ENCODE measurements at places on chromosomes 6 and 20.

- DNase-seq, result no peak
Measured at GRCh38 chr6:13431861-13432465, 55.4 kb downstream of the GFOD1 start.

DNA sequence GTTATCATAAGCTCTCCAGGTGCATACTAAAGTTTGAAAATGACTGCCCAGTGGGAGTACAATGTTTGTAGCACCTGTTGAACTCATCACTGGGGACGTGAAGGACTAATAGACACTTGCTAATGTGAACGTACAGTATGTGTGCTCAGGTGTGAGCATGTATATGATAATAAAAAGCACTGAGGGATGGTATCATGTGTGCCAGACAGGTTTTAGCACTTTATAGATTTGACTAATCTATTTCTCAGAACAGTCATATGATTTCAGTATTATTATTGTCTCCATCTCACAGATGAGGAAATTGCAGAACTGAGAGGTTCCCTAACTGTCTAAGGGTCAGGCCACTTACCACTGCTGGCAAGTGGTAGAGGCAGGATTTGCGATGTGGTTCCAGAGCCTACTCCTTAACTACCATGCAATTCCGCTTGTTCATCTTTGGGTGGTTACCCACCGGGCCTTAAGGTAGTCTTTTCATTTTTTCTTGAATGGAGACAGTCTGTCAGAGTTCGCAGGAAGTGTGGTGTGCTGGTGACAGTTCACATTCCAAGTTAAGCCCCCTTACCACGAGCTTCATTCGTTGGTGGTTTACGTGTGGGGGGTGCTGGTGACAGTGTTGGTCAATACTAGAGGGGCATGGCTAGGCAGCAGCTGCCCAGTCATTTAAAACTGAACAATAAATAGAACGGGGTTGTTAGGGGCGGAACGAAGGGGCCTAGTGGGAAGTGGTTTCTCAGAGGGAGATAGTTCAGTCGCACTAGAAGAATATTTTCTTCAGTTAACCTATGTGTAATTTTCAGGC, 46.8 kb downstream of the RREB1 start:
- DNase-seq, result no peak

DNA sequence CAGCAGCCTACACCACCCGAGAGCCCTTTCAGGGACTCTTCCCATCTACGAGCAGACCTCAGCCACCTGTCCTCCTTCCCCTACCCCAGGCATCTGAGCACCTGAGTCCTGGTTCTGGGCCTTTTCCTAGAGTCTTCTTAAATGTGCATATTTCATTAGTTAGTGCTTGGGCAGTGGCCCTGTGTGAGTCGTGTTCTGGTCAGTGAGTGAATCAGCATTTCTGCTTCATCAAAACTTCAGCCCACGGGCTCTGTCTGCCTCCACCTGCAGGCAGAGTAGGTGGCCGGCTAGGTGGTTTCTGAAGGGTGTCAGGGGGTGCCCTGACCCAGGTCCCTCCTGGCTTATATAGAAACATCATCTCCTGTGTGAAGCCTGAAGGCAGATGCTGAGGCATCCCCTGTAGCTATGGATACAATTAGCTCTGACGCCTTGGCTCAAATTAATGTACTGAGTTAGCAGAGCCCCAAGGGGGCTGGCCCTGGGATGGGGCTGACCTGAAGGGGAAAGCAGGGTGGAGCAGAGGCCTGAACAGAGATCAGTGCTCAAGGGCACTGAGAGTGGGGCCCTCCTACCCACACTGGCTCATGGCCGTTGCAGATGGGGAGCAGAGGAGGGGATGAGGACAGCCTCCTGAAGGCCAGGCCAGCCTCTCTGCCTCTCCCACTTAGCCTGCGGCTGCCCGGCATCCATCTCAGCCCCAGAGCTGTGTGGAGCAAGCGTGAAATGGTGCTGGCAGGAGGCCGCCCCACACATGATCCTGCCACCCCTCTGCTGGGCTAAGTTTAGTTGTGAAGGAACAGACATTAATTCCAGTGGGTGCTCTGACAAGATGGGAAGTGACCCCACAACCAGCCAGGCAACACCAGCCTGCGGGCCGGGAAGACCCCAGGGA, 13.6 kb downstream of the IP6K3 start:
- no peak for DNase-seq

DNA sequence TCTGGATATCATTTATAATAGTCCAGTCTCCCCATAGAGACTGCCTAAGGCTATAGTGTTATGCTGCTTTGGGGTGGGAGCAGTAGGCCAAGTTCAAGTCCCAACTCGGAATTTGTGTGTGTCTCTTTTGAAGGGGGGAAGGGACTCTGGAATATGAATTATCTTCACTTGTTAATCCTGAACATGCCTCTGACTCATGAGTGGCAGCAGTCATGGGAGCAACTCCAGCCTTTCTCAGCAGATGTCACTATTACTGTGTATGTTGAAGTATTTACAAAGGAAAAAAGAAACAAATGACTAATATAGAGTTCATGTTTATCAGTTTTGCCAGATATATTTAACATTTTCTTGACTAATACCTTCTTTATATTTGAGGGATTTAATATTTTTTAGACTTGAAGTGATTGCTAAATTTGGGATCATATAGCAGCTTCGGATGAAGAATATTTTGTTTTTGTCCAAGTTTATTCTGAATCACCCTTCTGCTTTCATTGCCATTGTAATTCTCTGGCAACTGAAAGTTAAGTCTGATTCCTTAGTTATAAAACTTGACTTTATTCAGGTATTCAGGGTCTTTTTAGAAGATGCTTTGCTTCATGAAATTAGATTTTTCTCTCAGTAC, 23.4 kb downstream of the FAM217A start:
- DNase-seq, result no peak

DNA sequence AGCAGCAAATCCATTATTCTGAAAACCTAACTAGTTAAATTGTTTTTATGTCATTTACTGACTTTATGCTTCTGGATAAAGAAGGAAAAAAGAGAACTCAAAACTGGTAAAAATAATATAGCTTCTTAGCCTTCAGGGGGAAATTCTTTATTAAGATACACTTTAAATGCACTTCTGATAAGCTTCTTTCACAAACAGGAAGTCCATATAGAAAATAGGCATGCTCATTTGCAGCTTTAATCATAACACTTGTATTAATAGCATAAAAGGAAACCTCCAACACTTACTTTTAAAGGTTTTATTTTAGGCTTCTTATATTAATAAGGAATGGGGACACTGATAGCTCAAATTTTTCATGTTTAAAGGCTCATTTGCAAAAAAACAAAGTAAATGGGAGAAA, 538.0 kb upstream of the SLC35B3 start:
- DNase-seq, result no peak

DNA sequence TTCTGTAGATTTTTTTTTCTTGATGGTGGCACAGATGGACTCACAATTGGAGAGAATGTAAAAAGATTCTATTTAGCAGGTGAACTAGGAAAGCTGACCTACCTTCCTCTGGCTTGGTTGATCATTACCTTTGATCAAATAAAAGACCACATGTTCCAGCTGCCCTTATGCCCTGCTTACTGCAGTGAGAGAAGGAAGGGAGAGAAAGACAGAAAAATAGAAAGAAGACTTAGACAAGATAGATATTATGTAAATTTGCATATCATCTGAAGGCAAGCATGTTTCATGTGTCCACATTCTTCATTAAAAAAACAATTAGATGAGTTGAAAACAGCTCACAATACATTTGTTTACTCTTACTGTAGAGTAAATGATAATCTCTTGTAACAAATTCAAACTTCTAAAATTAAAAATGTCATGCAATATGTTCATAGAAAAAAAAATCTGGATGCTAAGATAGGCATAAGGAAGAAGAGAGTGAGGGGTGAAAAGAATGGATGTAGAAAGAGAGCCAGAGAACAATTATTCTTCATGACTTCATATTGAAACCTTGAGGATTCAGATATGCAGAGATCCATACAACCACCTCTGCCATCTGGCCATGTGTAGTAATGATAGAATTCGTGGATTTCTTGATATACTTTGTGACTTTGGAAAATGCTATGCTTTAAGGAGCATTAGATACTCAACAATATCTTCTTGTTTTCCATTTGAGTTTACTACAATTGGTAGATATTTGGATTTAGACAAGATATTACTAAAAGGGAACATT, 71.7 kb downstream of the RFX6 start:
- DNase-seq, result no peak

DNA sequence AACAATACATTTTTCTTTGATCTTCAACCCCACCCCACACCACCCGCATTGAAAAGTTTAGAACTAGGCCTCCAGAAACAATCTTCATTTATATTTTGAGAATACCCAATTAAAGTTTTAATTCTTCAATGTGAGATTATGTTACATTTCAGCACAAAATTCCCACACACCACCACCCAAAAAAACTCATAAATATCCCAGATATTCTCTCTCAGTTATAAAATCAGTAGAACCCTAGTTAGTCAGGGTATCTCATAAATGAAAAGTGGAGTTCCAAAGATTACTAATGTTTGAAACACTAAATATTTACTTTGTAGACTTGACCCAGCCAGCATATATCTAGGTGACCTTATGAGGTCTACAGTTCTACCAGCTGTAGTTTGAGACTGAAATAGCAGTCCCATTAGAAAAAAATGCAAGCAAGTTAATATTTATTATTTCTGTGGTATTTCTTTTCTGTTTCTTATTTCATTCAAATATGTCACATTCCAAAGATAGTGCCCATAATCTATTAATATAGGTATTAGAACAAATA, 371.0 kb downstream of the TENT5A start:
- no peak for DNase-seq

DNA sequence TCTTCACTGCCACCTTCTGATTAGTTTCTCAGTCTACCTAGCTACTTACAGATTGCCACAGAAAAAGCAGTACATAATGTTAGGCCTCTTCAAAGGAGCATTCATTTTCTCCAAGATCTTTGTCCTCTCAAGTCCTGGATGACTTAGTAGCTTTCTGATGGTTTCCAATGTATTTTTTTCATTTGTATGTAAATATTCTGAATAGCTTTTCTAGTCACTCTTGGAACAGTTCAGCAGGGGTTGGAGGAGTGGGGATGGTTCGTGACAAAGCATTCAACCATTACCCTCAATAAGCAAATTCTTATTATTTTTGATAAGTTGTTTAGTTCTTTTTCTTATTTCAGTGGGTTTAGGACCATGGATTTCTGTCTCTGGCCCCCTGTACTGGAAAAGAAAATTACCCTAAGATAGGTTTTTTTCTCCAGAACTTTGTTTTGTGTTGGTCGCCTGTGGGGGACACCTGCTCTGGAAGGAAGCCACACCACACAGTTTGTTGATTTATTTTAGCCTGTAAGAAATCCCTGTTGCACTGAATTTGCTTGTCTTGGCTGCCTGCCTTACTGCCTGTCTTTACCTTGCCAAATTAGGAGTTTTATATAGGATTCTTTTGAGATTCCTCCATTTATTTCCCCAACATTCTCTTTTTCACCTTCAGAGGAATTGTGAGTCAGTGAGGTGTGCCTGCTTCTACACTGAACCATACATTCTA, 247.9 kb downstream of the RFPL4B start:
- DNase-seq, result no peak

DNA sequence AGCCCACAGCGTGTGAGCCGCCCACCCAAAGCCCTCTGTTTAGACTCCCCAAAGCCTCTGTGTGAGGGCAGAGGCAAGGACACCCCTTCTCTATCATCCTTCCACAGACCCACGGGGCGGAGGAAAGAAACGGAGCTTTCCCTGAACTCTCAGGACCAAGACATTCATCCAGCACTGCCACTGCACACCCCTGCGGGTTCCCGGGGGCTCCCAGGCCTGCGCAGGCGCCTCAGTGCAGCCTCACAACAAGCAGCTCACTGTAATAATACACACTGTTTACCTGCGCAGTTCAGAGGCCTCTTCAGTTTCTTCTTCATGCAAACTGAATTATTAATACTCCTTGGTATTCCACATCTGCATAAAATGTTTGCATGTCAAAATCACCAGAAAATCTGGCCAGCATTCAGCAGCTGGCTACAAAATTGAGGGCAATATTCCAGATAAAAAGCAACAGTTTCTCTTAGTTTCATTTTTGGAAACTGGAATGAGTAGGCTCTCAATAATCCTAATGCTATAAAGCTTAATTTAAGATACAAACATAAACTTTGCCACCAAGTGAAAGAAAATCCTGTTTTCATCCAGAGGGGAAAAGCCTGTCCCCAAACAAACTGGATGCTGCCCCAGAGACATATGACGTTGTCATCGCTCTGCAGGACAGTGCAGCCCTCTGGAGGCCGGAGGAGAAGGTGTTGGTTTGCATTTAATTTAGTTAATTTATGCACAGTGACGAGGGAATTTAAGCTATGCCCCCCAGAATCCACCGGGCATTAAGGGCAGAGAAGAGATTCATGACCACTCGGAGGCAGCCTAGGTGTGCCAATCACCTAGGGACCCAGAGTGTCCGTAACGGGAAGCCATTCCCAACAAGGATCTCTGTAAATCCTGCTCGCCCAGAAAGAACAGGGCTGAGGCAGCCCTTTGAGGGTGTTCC, 45.3 kb downstream of the NINL start:
- no peak for DNase-seq

DNA sequence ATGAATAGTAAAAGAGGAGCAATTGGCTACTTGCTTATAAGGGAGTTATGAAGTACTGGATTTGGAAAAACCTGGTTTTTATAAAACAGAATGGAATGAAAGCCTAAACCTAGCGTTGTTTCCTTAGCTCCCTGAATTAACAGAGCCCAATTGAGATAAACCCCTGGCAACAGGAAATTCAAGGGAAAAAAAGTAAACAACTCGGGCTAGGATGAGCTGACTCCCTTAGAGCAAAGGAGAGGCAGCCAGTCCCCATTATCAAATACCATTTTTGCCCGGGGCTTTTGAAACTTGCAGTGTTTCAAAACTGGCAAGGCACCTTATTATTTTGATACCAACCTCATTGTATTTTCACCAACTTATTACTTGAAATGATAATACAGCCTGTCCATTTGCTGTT, 587.5 kb downstream of the CD109 start:
- DNase-seq, result no peak

GRCh38 chr6:62891065-62891647, 320.1 kb upstream of the FKBP1C start:
- no peak for DNase-seq

DNA sequence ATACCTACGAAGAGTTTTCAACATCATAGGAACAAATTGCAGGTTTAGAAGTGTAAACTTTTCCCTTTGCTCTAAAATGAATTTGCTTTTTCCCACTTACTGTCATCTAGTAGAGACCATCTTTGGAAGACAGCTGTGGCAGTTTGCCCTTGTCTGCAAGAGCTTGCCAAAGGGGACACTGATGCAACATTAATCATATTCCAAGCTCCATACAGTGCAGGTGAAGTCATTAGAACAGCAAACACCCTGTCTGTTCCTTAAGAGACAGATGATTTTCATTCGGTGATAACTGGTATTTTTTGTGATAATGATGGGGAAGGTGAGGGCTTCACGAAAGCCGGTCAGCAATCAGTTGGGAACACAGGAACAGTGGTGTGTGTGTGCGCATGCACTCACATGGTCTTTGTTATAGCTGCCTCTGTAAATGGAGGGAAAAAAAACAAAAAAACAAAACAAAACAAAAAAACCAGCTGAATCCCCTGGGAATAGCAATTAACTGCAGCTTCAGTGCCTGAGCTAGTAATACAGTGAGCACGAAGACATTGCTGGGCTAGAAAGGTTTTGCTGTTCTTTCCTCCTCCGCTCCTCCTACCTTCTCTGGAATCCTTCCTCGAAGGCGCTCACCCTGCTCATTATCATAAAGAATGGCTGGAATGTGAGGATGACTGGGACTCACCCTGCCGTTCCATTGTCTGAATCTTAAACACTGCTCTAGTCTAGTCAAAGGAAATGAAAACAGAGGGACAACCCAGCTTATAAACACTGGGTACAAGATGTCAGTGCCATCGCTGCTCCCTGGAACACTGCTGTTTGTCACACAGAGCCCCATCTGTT, 35.2 kb upstream of the KIF13A start:
- DNase-seq, result no peak
